ENCODE measurements at places on chromosomes 6 and 20.

- DNase-seq, result peak; percentile 22
Measured at GRCh38 chr6:46626228-46626909, 26.2 kb downstream of the CYP39A1 start.

- DNase-seq, result no peak
Measured at GRCh38 chr6:75290136-75290945, 5.7 kb upstream of the TMEM30A start.

DNA sequence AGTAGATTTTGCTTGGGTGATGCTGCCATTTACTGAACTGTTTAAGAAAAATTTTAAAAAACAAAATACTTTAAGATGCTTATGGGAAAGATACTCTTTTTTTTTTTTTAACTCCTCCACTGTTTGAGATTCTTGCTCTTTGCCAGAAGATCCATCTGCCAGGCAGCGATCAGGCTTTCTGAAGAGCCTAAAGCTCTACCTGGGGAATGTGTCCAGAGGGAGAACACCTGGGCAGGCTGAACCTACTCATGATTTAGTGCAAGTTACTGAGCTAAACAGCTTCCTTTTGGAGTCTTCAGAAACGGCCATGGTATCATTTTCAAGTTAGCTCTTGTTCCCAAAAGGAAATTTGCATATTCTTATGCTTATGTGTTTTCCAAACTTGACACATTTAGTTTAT is 23.5 kb upstream of the MLIP start:
- DNase-seq, result peak; percentile 42

- DNase-seq, result no peak
Measured at GRCh38 chr6:158207422-158207788, 39.3 kb downstream of the GTF2H5 start.

DNA sequence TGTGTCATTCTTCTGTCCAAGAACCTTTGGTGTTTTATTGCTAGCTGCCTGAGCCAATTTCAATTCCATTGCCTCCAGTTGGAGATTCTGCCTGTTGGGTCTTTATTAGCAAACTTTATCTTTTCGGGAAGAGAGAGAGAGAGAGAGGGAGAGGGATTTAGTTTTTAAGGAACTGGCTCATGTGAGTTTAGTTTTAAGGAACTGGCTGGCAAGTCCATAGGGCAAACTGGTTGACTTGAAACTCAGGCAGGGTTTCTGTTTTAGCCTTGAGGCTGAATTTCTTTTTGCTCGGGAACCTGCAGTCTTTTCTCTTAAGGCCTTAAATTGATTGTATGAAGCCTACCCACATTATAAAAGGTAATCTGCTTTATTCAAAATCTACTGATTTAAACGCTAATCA is 23.0 kb downstream of the BCKDHB start:
- DNase-seq, result no peak
